ENCODE measurements at places on chromosomes 6 and 20. TPM values are rescaled to one million over a fixed set of nuclear protein-coding genes. Genes with fewer than 3 reads are reported as not detected.

TEAD3 gene
- 0.58 TPM for total RNA-seq

DDAH2 gene
- 5.1 TPM for total RNA-seq

FAM83B gene
- total RNA-seq, result not detected

DOK5 gene
- total RNA-seq, result not detected

GATA5 gene
- not detected for total RNA-seq

WFDC10B gene
- not detected for total RNA-seq

HLA-DPA1 gene
- total RNA-seq, result 35.9 TPM

MYBL2 gene
- 0.27 TPM for total RNA-seq

NT5E gene
- total RNA-seq, result 56.5 TPM

ASIP gene
- not detected for total RNA-seq

TAAR1 gene
- not detected for total RNA-seq

RNF39 gene
- total RNA-seq, result not detected

CALHM5 gene
- not detected for total RNA-seq

SLC22A16 gene
- total RNA-seq, result not detected

IER3 gene
- 16.0 TPM for total RNA-seq

MLN gene
- not detected for total RNA-seq

SLC17A3 gene
- not detected for total RNA-seq

KCNQ5 gene
- total RNA-seq, result 10.7 TPM

THBD gene
- total RNA-seq, result 0.13 TPM

PXMP4 gene
- total RNA-seq, result 12.1 TPM

MAK gene
- not detected for total RNA-seq

HNF4A gene
- not detected for total RNA-seq

ROS1 gene
- total RNA-seq, result not detected

CST3 gene
- total RNA-seq, result 5.3 TPM

CTSA gene
- 79.1 TPM for total RNA-seq

RIPOR3 gene
- not detected for total RNA-seq

PHF20 gene
- 82.8 TPM for total RNA-seq

BPIFA3 gene
- total RNA-seq, result not detected

TP53TG5 gene
- not detected for total RNA-seq

SLC22A1 gene
- 2.3 TPM for total RNA-seq

PPIL1 gene
- 11.5 TPM for total RNA-seq

BPI gene
- total RNA-seq, result not detected

MTRF1L gene
- 17.4 TPM for total RNA-seq
